Dermis microvascular lymphatic vessel endothelial cell (primary cell): ENCODE measurements at places on chromosomes 3 and 15.

- no peak for DNase-seq
Measured at GRCh38 chr15:28265334-28266019, 56.5 kb downstream of the HERC2 start.

GRCh38 chr3:139318431-139318816 is 25.4 kb upstream of the MRPS22 start:
- DNase-seq: no peak

GRCh38 chr15:28786521-28786920 is 61.9 kb downstream of the GOLGA6L7 start:
- no peak for DNase-seq

- no peak for DNase-seq
Measured at GRCh38 chr3:32820430-32820829, 2.6 kb downstream of the TRIM71 start.

DNA sequence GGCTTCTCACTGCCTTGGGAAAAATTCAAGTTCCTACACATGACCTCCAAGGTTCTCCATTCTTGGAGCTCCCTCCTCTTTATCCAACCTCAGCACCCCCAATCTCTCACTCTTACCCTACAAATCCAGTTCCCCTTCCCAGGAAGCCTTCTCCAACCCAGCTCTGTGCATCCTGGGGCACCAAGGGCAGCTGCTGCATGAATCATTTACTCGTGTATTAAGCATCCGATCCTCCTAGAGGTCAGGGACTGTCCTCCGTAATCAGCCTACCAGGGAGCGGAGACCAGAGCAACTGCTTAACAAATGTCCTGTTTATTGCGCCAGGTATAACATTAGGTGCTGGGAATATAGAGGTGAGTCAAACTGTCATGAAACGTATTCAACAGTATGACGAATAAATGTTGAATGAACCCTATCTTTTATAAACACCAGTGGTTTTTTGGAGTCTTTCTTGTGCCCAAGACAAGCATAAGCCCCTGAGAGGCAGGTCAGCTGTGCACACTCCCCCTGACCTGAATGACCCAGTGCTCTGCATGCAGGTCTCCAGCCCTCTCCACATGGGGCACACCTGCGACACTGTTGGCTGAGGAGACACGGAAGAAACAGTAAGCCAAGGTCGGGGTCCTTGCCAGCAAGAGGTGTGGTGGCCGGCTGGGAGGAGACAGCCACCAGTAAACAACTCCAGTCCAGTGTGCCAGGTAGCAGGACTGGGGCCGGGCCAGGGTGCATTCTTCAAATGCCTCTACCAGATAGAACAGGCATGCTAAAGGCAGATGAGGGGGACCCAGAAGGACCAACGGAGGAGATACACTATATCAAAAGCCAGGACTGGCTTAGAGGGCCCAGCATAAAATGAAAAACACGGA is 27.6 kb downstream of the ANP32A start:
- no peak for DNase-seq

- DNase-seq: peak; percentile 61
Measured at GRCh38 chr3:188546835-188547670, 393.1 kb downstream of the LPP start.

GRCh38 chr3:195774917-195775316 is 36.8 kb downstream of the MUC4 start:
- DNase-seq: peak; percentile 21

GRCh38 chr3:39346785-39347585 is 17.5 kb downstream of the CCR8 start:
- no peak for DNase-seq

- DNase-seq: no peak
Measured at GRCh38 chr3:196227121-196227561, 10.8 kb downstream of the SLC51A start.

- no peak for DNase-seq
Measured at GRCh38 chr3:33881156-33882064, 83.0 kb downstream of the PDCD6IP start.

- DNase-seq: no peak
Measured at GRCh38 chr15:40815042-40815698, 7.9 kb upstream of the DNAJC17 start.

- no peak for DNase-seq
Measured at GRCh38 chr15:74157868-74158827, 15.4 kb upstream of the ISLR start.

- DNase-seq: no peak
Measured at GRCh38 chr3:98540346-98540745, 8.6 kb downstream of the GPR15 start.

DNA sequence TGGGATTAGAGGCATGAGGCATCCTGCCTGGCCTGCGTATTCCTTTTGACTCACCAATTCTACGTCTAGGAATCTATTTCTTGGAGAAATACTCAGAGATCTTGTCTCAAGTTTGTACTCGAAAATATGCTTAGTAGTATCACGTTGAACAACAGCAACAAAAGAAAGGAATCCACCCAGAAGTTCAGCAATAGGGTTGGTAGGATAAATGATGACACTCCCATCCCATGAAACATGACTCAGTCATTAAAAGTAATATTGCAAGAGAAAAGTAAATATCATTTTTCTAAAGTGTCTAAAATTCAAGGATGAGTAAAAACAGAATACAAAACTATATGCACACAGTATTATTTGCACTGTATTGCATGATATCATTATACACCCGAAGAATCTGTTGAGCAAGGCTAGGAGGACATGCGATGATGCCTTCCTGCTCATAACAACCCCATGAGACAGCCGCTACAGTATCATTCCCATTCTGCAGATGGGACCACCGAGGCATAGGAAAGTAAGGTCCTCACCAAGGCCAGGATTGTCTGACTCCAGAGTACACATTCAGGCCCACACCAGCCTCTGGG is 61.5 kb downstream of the SLC6A1 start:
- no peak for DNase-seq

- DNase-seq: no peak
Measured at GRCh38 chr3:156483426-156483825, 71.5 kb downstream of the SSR3 start.

- DNase-seq: peak; percentile 94
Measured at GRCh38 chr3:15645740-15646501, 44.4 kb downstream of the BTD start.

- DNase-seq: no peak
Measured at GRCh38 chr3:186880406-186880805, 37.9 kb downstream of the ADIPOQ start.

DNA sequence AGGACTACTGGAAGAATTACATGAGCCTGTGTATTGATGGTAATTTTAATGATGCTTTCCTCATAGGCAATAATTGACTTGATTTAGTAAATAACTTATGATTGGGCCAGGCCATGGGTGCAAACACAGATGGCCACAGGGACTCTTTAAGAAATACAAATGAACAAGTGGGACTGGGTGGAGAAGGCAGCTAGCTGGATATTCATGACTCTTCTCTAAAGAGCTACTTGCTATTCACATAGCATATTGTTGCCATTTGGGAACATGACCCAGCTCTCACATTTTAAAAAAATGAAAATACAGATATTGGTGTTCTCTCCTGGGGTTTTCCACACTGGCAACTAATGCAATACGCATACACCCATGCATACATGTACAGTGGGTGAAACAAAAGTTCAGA is 178.3 kb downstream of the PTPRG start:
- DNase-seq: no peak

GRCh38 chr3:15636028-15636709 is 34.6 kb downstream of the BTD start:
- DNase-seq: no peak

DNA sequence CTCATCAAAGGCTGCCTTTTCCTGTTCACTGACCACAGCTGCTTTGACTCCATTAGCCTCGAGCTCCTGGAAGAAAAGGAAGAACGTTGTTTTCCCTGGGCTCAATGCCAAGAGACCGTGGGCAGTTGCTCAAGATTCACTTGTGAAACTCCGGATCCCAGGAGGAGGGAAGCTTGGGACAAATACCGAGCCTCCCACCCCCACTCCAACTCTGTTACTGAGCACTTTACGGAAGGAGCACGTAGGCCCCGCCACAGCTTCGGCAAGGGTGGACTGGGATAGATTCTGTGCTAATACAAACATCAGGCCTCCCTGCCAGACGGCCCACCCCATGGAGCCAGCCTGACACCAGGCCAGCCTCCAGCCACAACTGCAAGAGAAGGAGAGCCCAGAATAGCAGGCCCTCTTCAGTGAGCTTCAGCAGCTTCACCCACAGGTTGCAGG is 10.8 kb upstream of the FANCD2 start:
- peak; percentile 83 for DNase-seq

GRCh38 chr3:86168512-86168911 is 822.4 kb downstream of the VGLL3 start:
- DNase-seq: no peak

DNA sequence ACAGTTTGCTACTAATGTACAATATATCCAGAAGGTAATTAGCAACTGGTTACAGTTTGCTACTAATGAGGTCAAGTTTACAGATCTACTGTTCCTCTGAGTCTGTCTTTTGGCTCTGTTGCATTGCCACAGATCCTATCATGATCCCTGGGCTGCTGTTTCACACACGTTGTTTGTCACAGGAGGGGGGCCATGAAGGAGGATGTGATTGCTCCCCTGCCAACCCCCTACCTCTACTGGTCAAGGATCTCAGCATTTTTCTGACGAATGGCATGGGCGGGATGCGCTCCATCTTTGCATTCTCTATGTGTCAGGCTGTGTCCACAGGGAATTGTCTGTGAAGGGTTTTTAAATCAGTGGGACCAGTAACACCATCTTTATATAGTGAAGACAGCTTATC is 91.9 kb downstream of the CHL1 start:
- no peak for DNase-seq

DNA sequence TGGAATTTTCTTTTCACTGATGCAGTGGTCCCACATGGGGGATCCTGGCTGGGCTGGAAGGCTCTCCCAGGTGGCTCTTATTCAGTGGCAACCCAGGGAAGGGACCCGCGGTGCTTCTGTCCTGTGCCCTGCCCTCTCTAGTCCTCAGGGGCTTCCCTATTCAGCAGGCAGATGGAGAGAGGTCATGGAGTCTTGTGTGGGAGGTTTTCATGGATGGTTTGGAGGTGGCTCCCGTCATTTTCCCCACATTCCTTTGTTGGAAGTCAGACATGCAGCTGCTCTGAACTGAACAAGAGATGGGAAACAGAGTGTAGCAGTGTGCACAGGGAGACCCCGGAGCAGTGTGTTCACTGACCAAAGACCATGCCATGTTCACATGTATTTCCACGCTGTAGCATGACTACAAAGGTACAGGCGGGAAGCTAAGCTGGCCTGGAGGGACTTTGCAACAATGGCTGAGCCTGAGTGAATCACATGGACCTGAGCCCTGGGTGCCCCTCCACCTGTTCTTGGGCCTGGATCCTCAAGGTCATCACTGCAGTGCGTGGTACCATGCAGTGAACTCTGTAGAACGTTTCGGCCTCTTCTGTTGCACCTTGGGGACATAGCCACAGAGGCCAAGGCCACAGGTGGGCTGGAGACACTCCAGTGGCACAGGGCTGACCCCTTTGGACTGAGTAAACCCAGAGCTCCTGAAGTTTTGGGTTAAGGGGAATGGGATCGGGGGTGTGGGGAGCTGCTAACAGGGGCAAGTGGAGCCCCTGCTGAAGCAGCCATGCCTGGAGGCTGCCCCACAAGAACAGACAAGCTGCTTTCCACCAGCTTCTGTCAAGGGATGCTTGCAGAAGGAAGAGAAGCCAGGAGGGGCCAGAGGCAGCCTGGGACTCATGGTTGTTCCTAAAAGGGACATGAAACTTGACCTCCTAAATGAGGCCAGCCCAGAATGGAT is 123.0 kb downstream of the ASB7 start:
- DNase-seq: no peak

DNA sequence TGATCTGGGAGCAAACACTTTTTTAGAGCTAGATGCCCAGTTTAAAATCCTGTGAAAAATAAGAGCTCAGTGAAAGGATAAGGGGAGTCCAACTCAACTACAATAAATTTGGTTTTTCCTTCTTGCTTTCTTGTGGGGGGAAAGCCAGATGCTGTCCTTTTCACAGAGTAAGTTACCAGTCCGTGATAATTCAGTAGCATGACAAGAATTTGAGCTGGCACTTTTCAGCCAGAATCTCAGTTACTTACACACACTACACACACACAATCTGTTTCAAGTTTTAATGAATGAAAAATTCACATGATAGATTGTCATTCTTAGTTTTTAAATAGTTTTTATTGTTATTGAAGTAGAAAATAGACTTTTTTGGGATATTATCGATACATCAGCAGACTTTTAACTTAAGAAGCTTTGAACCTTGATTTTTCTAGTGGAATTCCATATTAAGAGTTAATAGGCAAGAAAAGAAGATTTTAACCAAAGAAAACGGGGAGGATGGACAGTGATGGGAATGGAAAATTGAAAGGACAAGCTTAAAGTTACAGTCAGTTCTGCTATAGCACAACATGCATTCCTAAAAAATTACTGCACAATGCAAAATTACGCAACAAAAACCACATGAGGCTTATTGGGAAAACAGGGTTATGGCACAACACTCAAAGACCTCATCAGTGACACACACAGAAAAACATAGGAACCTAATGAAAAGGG is 47.0 kb downstream of the PSMD6 start:
- DNase-seq: no peak

- no peak for DNase-seq
Measured at GRCh38 chr15:54582863-54583643, 604.8 kb downstream of the UNC13C start.

DNA sequence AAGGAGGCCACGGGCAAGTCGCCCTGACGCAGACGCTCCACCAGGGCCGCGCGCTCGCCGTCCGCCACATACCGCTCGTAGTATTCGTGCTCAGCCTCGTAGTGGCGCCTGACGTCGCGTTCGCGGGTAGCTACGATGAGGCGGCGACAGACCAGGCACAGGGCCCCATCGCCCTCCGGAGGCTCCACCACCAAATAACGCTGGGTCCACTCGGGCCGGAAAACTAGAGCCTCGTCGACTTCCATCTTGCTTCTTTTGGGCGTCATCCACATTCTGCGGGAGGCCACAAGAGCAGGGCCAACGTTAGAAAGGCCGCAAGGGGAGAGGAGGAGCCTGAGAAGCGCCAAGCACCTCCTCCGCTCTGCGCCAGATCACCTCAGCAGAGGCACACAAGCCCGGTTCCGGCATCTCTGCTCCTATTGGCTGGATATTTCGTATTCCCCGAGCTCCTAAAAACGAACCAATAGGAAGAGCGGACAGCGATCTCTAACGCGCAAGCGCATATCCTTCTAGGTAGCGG is at the start of gene EPM2AIP1:
Gene EPM2AIP1, minus strand, starts transcription at position 326 of the 520 bp plus-strand sequence. Its CDS starts 54 bp downstream, at position 272.
- DNase-seq: no peak

DNA sequence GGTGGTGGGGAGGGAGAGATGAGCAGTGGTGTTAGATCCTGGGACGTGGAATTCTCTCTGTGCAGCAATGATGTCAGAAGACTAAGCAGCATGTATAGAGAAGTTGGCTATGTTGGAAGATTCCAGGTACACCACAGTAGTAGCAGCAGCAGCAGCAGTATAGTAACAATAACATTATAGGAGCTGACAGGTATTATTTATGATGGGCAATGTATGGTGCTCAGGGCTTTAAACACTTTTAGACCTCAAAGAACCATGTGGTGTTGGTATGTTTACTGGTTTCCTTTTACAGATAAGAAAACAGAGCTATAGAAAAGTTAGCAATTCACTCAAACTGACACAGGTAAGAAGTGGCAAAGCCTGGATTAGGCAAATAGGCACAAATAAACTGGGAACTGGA is 103.9 kb downstream of the CCNL1 start:
- DNase-seq: no peak

- no peak for DNase-seq
Measured at GRCh38 chr3:118077332-118077731, 957.3 kb downstream of the IGSF11 start.

- DNase-seq: no peak
Measured at GRCh38 chr3:171817074-171817800, 7.0 kb upstream of the PLD1 start.
